ENCODE measurements at places on chromosomes 1 and 21.

GRCh38 chr1:33710967-33711366 lies 152.9 kb upstream of the HMGB4 start:
- DNase-seq, result no peak

DNA sequence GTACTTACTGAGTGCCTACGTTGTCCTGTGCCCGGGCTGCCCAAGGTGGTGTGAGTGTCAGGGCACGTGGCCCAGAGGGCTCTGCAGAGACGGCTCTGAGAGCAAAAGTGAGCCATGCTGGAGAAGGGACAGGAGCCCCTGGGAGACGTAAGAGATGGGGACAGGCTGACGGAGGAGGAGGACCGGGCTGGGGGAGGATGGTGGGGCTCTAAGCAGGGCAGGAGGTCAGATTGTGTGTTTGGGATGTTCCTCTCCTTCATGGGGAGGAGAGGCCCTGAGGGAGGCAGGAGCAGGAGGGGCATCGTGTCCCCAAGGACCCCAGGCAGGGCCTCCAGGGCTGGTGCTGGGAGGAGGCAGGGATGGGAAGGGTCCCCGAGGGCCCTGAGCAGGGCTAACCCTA lies 158.9 kb downstream of the PCBP3 start:
- DNase-seq, result no peak

- no peak for DNase-seq
Observed at GRCh38 chr1:119448127-119448511, 33.2 kb downstream of the HSD3B2 start.

DNA sequence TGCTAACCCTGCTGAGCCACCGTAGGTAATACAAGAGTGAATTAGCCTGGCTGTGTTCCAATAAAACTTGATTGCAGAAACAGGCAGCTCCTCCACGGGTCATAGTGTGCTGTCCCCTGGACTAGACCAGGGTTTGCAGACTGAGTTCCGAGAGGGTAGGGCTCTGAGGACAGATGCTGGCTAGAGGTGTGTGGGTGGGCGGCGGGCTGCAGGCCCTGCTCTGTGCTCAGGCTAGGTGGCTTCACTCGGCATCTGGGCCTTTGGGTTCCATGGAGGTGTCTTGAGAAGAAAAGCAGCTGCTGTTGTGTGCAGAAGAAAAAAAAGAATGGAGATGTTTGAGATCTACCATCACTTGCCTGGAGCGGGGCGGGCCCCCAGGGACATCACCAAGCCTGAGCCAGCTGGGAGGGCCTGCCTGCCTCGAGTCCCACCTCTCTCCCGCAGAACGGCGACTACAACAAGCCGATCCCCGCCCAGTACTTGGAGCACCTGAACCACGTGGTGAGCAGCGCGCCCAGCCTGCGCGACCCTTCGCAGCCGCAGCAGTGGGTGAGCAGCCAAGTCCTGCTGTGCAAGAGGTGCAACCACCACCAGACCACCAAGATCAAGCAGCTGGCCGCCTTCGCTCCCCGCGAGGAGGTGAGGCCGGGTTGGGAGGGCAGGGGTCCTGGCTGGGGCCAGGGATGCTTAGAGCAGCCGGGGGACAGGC lies 7.9 kb downstream of the TMEM201 start:
- DNase-seq, result no peak

- no peak for DNase-seq
Observed at GRCh38 chr1:174398246-174398645, 49.5 kb upstream of the GPR52 start.

GRCh38 chr1:51192213-51192843 lies 43.7 kb upstream of the RNF11 start:
- DNase-seq, result peak; percentile 31

GRCh38 chr1:51504806-51505525 lies 14.1 kb downstream of the EPS15 start:
- DNase-seq, result no peak

DNA sequence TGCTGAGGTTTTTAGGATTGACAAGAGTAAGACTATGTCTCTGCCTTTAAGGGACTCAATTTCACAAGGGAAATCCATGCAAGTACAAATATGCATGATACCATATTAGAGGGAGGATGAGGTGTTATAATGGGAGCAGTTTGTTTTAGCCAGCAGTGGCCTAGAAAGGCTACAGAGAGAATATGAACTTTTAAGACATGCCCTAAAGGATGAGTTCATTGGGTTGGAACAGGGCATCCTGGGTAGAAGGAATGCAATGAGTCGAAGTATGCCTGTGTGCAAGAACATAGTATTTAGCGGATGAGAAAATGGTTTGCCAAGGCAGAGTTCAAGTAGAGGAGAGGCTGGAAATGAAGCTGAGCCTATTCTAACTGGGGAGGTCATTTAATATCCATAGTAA lies 32.6 kb upstream of the LEPR start:
- no peak for DNase-seq

- DNase-seq, result no peak
Observed at GRCh38 chr1:53107570-53108322, 34.7 kb downstream of the SLC1A7 start.

- no peak for DNase-seq
Observed at GRCh38 chr1:39647247-39647646, 7.8 kb upstream of the HEYL start.

- no peak for DNase-seq
Observed at GRCh38 chr1:18093193-18093592, 14.4 kb upstream of the IGSF21 start.

GRCh38 chr1:209723756-209724693 lies 19.4 kb downstream of the HSD11B1 start:
- DNase-seq, result peak; percentile 80

GRCh38 chr1:226063977-226064815 lies 1.7 kb downstream of the H3-3A start:
- DNase-seq, result peak; percentile 23

- DNase-seq, result no peak
Observed at GRCh38 chr1:90273241-90273774, 278.4 kb downstream of the ZNF326 start.

GRCh38 chr1:246008363-246008831 lies 498.7 kb downstream of the SMYD3 start:
- no peak for DNase-seq

DNA sequence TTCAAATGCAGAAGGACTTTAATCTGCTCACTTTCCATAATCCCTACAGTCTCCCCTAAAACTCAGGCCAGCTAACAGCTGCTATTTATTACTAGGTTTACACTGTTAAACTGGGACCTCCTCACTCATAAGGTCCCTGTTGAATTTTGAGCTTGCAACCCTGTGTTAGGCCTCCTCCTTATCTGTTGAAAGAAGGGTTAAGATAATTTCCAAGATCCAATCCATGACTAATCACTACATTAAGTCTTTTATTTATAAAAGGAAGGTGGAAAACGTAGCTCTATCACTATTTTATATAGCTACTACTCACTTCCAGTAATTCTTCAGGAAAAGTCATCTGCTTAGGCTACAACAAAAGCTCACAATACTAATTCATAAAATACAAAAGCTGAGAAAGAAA lies 79.5 kb downstream of the EVI5 start:
- DNase-seq, result no peak

- no peak for DNase-seq
Observed at GRCh38 chr1:175580841-175581240, 162.6 kb downstream of the TNR start.

GRCh38 chr1:233844692-233845091 lies 59.8 kb upstream of the SLC35F3 start:
- DNase-seq, result no peak

- no peak for DNase-seq
Observed at GRCh38 chr1:234400773-234401172, 27.5 kb downstream of the COA6 start.

All from T-helper 2 cell treated with Interferon-gamma antibody and Interleukin-4, amounts not matched to agents 5 μg/mL and 100 μg/mL, for 36 hours (primary cell).